ENCODE measurements at places on chromosomes 16 and 17.

GRCh38 chr17:55023626-55024025, 55.1 kb downstream of the STXBP4 start:
- no peak for DNase-seq

DNA sequence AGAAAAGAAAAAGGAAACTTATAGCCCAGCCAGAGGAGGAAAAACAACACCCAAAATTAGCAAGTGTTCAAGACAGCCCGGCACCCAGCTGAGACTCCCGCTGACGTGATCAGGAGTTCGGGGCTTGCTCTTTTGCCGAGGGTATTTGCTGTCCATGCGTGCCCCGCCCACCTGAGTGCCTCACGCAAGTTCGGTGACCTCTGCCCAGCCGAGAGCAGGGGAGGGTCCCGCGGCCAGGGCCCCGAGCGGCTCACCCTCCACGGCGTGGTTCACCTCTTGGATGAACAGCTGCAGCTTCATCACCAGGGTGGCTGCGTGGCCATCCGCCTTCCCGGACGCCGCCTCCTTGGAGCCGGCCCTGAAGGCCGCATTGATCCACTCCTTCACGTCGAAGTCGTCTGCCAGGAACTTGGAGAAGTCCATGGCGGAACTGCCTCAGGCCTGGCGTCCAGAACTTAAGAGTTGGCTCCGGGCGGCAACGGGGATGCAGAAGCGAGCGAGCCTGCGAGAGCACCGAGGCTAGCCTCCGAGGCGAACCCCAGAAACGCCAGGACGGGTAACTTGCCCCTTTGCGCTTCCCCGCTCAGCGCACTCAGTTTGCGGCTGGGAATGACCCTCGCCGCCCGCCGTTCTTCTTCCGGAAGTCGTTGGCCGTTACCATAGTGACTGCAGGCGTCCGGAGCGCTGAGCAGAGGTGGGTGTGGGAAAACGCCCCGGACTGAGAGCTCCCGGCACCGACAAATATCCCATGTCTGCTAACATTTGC, at the start of gene COG7:
TSS of gene COG7 (minus strand) at position 618 of the 766 bp plus-strand sequence. CDS start at position 423, 195 bp downstream.
- peak; percentile 86 for DNase-seq

DNA sequence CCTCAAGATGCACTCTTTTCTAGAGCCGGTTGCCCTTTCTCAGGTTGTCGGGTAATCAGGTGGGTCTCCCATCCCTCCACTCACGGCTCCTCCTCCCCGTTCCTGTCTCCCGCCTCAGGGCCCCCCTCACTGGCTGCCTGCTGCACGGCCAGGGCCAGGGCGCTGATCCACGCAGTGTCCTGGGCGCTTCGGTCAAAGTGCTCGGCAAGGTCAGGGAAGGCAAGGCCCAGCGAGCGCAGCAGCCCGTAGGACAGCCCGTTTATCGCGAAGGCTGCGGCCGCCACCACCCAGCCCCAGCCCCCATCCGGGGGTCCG, 753 bp downstream of the SLC16A11 start:
- DNase-seq = no peak

GRCh38 chr16:19860166-19861041, 24.2 kb downstream of the GPRC5B start:
- DNase-seq = no peak

DNA sequence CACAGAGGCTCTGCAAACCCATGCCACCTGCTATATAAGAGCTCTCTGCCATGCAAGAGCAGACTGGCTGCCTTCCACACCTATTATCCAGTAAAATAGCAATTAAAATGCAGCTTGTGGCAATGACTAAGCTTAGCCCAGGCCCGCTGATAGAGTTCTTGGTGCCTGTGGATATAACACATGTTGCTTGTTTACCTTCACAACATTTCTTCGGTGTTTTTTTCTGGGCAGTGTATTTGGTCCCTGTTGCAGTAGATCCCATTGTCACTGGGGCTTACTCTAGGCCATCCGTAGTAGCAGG, 63.5 kb downstream of the SPECC1 start:
- no peak for DNase-seq

DNA sequence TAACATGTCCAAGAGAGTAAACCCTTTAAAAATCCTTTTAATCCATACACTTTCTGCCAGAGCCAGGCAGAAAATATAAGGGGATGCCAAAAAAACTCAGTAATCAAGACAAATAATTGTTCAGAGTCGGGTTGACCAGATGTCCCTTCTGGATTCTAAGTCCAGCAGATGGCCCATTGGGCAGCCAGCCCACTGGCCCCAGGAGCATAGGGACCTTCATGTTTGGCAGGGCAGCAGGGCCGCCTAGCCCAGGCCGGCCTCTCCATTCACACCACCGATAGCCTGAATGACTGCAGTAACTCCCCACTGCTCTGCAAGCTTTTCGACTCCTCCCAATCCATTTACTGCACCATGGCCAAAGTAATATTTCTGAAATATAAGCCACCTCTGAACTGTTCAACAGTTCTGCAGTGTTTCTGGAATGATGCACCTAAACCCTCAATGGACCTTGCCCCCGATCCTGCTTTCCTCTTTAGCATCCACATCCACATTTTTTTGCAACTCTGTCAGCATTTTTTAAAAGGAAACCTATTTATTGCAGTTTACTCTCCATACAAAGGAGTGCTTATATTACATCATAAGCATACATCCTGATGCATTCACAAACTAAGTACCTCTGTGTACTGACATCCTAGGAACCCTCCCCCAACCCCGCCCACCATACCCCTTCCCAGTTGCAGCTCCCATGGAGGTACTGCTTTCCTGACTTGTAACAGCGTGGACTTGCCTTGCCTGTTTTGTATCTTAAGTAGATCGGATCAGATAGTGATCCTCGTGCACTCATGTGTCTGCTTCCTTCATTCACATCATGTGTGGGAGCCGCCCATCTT, 46.4 kb downstream of the LDHD start:
- peak; percentile 12 for DNase-seq

- DNase-seq = no peak
Observed at GRCh38 chr17:62109378-62109902, 44.4 kb upstream of the MED13 start.

- DNase-seq = no peak
Observed at GRCh38 chr16:15518381-15519351, 84.3 kb downstream of the BMERB1 start.

DNA sequence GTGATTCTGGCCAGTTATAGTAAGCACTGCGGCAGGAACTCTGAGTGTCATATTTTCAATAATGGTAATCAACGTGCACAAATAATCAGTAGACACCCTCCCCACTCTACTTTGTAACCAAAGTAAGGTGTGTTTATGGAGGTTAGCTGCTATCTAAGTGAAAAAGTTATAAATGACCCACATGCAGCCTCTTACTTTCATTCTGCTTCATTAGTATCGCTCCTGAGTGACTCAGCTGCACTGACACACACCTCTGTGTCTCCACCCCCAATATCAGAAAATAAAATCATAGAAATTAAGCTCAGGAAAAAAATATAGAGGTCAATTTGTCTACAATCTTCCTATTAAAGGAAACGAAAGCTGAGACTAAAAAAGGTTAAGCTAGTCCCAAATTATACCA, 64.1 kb upstream of the TRAP1 start:
- no peak for DNase-seq

DNA sequence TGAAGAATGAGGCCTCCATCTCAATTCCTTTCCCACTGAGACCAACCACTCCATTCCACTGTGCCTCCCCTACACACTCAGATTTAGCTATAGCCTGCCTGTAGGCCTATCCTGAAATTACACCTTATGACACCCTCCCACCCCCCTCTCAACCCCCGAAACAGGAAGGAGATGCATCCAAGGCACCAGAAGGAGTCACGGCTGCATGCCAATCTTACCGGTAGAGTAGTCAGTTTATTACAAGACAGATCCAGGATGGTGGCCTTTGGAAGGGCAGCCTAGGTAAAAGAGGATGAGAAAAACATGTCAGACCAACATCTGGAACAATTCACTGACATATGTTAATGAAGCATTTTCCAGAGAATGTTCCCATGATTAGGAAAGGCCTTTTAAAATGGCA, 2.6 kb downstream of the LRRC59 start:
- DNase-seq = no peak

GRCh38 chr16:24069036-24069590, 187.0 kb upstream of the CACNG3 start:
- DNase-seq = no peak

GRCh38 chr17:39706921-39707337, 7.1 kb downstream of the ERBB2 start:
- no peak for DNase-seq

DNA sequence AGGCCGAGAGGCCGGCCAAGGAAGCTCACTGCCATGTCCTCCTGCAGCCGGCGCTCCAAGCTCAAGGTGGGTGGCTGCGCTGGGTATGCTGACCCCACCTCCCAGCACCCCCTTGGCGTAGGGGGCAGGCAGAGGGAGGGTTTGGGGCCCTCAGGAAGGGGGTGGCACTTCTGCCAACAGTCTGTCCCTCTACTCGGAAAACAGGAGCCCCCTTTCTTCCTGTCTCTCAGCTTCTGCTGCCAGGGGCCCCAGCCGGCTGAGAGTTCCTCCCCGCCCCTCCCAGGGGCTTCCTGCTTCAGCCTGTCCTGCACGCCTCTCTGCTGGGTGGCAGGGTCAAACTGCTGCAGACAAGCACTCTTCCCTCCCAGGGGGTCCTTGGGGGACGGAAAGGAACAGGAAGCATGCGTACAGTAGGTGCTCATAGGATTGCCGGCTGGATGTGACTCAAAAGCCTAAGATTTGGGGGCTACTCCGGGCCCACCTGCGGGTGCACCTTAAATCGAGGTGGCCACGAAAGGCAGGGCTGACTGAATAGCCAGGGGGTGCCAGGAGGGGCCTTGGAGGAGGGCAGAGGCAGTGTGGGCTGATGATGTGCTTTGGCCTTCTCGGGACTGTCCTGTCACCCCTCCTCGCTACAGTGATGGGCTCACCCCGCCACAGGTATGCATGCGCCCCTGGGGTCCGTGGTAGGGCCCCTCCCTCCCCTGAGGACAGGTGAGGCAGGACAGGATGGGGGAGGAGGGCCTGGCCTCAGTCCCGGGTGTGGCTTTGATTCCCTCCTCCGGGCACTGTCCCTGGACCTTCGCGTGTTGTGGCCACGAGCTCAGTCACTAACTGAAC, 4.0 kb downstream of the CBX2 start:
- DNase-seq = no peak

GRCh38 chr17:50214976-50215760, 13.7 kb upstream of the COL1A1 start:
- no peak for DNase-seq

DNA sequence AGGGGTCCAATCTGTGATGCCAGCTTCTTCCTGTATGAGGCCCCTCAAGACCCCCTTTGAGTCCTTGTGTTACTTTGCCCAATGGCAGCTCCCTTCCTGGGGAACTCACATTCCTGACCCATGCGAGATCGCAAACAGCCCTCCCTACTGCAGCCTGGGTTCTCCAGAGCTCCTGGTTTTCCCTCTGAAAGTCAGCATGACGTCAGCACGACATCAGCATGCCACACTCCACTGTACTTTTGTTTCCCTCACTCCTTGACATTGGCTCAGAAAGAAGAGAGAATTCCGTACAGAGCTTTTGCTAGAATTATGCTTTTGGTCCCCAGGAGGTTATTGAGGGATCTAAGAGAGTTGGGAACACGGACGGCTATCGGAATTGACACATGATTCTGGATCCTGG, 168.1 kb upstream of the PIRT start:
- no peak for DNase-seq

DNA sequence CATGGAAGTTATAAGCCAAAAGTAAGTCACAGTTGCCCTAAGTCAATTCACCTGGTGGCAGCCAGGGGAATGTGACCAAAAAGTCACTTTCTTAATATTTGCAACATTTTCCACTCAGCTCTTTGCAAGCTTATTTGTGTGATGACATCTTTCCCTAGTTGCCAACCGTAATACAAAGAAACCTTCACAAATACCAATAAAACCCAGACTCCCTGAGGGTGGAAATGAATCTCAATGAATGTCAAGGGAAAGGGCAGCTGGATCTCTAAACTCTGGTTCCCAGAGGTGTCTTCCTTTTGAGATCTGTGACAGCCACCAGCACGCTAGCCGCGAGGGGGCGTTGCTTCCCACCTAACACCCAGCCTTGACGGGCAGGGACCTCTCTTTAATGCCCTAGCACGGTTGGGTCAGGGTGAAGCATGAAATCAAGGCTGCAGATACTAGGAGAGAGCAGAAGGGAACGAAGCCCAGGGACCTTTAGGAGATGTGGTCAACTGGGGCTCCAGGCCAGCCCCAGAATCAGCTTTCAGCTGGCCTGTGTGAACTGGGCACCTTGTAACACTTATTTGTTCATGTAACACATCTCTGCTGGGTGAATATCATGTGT, 82.2 kb downstream of the CMC2 start:
- DNase-seq = no peak

- DNase-seq = no peak
Observed at GRCh38 chr16:9392956-9393355, 301.5 kb downstream of the HAPSTR1 start.

DNA sequence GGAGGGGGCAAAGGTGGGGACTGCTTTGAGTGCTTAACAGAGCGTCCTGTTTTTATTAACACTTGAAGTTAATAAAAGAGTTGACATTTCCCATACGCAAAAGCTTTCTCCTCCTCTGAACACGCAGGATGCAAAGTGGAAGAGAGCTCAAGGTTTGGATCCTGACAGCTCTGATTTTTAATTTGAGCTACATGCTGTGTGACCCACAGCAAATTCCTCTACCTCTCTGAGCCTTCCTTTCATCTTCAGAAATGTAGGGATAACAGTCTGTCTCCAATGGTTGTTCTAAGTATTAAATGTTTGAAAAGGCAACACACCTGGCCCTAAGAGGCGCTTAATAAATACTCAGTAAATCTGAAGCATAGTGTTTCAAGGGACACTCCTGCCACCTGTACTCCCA, 93.0 kb downstream of the CDYL2 start:
- DNase-seq = no peak

DNA sequence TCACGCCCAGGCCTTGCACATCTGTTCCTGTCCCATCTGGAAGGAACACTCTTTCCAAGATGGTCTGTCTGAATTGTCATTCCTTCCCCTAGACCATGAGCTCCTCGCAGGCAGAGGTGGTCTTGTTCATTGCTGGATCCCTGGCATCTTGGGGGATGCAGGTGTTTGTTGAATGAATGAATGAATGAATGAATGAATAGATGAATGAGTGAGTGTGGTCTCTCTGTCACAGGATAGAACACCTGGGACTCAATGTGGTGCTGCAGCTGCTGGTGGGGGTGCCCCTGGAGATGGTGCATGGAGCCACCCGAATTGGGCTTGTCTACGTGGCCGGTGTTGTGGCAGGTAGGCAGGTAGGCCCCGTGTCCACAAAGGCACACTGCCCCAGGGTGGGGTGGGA, 32.2 kb downstream of the RHBDL3 start:
- no peak for DNase-seq

DNA sequence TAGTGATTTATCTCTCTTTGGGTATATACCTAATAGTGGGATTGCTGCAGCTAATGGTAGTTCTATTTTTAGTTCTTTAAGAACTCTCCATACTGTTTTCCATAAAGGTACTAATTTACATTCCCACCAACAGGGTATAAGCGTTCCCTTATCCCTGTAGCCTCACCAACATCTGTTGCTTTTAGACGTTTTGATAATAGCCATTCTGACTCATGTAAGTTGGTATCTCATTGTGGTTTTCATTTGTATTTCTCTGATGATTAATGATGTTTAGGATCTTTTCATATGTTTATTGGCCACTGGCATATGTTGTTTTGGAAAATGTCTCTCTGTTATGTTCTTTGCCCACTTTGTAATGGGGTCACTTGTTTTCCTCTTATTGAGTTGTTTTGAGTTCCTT, 88.5 kb upstream of the ZNF267 start:
- DNase-seq = no peak

- DNase-seq = no peak
Observed at GRCh38 chr17:81378941-81379511, 16.2 kb upstream of the BAHCC1 start.

All from nucleus accumbens (tissue), 56 donors.